Hepatic stellate cell (primary cell): ENCODE measurements at places on chromosomes 5 and 9.

- no peak for DNase-seq
These were observed 8.3 kb upstream of the SEPTIN8 start for GRCh38 chr5:132785365-132785764.

- no peak for DNase-seq
These were observed 48.6 kb downstream of the UBE2QL1 start for GRCh38 chr5:6497262-6497661.

DNA sequence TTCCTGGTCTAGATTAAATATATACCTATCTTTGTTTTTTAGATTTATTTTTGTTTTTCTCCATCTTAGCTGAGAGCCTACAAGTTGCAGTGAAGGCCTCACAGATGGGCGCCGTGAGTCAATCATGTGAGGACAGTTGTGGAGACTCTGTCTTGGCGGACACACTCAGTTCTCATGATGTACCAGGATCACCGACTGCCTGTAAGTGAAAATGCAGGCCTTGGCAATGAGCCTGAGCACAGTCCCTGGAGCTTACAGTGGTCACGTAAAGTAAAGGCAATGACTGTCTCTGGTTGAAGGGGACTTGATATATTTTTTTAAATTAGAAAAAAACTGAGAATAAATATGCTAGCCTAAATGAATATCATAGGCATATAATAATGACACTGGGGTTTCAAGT is 271.9 kb downstream of the ARHGEF28 start:
- no peak for DNase-seq

DNA sequence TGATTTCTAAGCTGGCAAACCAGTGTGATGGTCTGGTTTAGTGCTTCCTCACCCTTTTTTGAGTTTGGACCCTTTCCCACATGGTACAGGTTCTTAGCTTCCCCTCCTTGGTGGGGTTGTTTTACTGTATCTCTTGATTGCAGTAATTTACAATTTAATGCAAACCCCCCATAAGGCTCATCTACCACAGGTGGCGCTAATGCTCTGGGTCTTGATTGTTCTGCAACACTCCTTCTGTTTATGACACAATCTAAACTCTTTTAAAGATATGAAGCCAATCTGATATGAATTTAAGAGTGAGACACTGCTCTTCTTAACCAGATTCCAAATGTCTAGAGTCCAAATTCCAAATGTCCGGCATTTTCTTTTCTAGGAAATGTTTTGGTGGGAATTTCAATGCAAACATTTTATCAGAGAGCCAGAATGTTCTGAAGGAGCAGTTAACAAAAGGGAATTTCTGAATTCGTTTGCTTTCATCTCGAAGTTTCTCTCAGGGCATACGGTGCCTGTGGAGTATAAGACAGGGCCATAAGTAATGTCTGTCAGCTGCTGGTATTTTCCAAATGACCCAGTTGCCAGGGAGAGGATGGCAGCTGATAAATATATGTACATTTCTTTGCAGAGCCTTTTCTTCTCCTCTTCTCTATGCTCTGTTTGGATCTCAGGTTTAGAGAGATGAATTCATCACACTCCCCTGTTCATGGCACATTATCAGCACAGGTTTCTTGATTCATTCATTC is 246.8 kb downstream of the ARHGAP26 start:
- peak; percentile 21 for DNase-seq

- no peak for DNase-seq
These were observed 263.2 kb downstream of the PJA2 start for GRCh38 chr5:109146591-109146990.

- DNase-seq: peak; percentile 66
These were observed at the start of gene VCAN for GRCh38 chr5:83471405-83472212. Gene VCAN (plus strand): TSS chr5:83471744. CDS start chr5:83483519, 11,775 bp downstream.

- DNase-seq: no peak
These were observed 264.5 kb upstream of the CDH6 start for GRCh38 chr5:30928956-30929355.

- DNase-seq: no peak
These were observed 51.9 kb upstream of the PLEKHG4B start for GRCh38 chr5:39979-40583.
